Gastroesophageal sphincter (tissue), 4 donors: ENCODE measurements at places on chromosomes 1 and 21. TPM values are rescaled to one million over a fixed set of nuclear protein-coding genes. Genes with fewer than 3 reads are reported as not detected.

RIMS3 gene
- total RNA-seq, result 23.6 TPM

RGS4 gene
- total RNA-seq, result 95.0 TPM

AIM2 gene
- 0.30 TPM for total RNA-seq

PCP4 gene
- total RNA-seq, result 90.1 TPM

LZIC gene
- 34.0 TPM for total RNA-seq

GRCh38 chr1:147547065-147547464 lies 5.8 kb downstream of the BCL9 start:
- no peaks in the 10 kb centered on the region for H3K27me3 ChIP-seq
- no peak overlapping the region for H3K27ac ChIP-seq
- no peaks in the 10 kb centered on the region for H3K36me3 ChIP-seq
- H3K4me1 ChIP-seq, result peaks cover 4% of the 10 kb centered on the region
- no peak for ATAC-seq

DNA sequence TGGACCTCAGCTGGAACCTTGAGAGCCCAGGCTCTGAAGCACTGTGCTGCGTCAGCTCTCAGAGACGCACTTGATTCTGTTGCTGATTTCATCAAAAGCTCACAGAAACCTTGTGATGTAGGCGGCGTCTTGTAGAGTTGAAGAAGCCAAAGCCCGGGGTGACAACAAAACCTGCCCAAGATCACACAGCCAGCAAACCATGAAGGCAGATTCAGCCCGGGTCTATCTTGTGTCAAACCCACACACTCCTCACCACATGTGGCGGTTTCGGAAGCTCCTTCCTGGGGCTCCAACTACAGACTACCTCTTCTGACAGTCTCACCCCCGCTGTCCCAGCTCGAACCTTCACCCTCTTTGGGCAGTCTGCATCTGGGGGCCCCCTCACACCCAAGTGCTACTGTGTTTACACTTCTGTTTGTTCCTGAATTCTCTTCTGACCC lies 50.4 kb downstream of the TENT5C start:
- H3K4me1 ChIP-seq, result no peaks in the 10 kb centered on the region
- no peak overlapping the region for H3K4me3 ChIP-seq
- H3K27me3 ChIP-seq, result no peaks in the 10 kb centered on the region
- no peak overlapping the region for H3K27ac ChIP-seq

DNA sequence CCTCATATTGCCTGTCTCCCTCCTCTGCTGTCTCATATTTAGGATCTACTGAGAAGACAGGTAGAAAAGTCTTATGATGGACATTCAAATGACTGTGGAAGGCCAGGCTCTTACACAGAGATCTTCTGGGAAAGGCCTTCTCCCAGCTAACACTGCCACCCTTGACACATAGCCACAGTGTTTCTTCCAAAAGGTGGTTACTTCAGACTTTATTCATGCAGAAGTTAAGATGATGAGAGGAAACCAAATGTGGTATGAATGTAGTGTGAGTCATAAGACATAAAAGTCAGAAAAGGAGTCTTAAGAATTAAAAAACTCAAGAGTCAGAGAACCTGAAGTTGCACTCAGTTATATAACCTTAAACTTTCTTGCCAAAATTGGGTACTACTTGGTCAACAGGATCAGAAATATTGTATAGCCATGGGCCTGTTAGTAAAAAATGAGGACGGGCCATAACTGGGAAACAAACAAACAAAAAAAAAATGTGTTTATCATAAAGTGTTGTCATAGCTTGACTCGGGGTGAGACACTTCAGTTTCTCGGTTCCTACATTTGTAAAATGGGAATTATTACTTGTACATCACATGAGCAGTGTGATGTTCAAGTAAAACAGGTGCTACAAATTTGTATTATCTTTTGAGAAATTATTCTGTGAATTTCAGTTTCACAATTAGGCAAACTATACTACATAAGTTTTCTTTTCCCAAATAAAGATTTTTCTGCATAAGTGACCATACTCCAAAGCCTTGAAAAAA lies 1.2 kb upstream of the DENND1B start:
- H3K4me1 ChIP-seq, result peaks cover 4% of the 10 kb centered on the region
- peak overlapping the region; percentile 95 for H3K27ac ChIP-seq
- H3K4me3 ChIP-seq, result no peak overlapping the region
- H3K27me3 ChIP-seq, result no peaks in the 10 kb centered on the region
- no peaks in the 10 kb centered on the region for H3K36me3 ChIP-seq
- ATAC-seq, result no peak

DNA sequence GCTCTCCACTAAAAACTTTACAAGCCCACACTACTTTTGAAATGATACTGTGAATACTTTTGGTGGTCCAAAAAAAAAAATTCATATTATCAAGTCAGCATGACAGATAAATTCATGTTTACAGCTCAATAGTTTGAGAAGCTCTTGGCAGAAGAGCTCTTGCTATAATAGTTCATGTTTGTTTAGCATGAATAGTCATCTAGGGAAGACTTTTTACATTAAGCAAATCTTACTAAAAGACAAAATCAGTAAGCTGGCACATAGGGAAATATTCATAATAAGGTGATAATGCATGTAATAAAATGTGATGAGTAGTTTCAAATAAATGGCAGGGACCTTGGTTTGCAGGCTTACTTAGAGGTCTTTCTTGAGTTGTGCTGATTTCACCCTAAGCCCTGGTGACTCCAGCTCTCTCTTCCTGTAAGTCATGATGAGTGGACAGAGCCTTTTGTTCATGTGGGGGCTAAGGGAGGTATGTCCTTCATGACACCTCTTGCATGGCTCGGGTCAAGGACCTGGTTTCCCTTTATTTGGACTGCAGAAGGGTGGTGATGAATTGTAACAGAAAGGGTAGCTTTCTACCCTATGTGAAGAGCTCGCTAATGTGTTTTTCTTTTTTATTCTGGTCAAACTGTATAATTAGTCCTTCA lies 166.7 kb downstream of the GABPA start:
- no peak overlapping the region for H3K27ac ChIP-seq
- ATAC-seq, result no peak
- H3K36me3 ChIP-seq, result peaks cover 39% of the 10 kb centered on the region
- peaks cover under 1% of the 10 kb centered on the region for H3K4me1 ChIP-seq
- no peak overlapping the region for H3K4me3 ChIP-seq

DNA sequence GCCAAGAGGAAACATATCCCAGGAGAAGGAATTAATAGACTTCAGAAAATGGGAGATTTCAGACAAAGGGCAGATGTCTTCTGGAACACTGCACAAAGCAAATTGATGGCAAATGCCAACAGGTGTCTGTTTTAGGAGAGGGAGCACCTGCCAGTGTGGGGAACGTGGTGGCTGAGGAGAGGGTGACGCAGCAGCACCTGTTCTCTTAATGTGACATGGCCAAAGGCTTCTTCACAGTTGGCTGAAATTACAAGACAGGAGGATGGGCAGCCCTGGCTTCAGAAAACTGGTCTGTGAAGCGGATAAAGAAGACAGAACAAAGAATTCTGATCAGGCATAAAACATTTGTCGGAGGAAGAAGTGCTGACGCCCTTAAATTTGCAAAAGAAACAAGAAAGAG lies 178.7 kb upstream of the RUNX1 start:
- no peaks in the 10 kb centered on the region for H3K4me1 ChIP-seq
- peaks cover 5% of the 10 kb centered on the region for H3K27me3 ChIP-seq

DNA sequence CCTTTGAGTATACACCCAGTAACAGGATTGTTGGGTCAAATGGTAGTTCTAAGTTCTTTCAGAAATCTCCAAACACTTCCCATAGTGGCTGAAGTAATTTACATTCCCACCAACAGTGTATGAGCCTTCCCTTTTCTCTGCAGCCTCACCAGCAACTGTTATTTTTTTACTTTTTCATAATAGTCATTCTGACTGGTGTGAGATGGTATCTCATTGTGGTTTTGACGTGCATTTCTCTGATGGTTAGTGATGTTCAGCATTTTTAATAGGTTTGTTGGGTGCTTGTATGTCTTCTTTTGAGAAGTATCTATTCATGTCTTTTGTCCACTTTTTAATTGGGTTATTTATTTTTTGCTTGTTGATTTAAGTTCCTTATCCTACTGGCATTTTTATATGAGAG lies 26.4 kb upstream of the LAMC1 start:
- no peaks in the 10 kb centered on the region for H3K4me1 ChIP-seq
- H3K36me3 ChIP-seq, result no peaks in the 10 kb centered on the region
- H3K4me3 ChIP-seq, result no peak overlapping the region
- no peak for ATAC-seq

DNA sequence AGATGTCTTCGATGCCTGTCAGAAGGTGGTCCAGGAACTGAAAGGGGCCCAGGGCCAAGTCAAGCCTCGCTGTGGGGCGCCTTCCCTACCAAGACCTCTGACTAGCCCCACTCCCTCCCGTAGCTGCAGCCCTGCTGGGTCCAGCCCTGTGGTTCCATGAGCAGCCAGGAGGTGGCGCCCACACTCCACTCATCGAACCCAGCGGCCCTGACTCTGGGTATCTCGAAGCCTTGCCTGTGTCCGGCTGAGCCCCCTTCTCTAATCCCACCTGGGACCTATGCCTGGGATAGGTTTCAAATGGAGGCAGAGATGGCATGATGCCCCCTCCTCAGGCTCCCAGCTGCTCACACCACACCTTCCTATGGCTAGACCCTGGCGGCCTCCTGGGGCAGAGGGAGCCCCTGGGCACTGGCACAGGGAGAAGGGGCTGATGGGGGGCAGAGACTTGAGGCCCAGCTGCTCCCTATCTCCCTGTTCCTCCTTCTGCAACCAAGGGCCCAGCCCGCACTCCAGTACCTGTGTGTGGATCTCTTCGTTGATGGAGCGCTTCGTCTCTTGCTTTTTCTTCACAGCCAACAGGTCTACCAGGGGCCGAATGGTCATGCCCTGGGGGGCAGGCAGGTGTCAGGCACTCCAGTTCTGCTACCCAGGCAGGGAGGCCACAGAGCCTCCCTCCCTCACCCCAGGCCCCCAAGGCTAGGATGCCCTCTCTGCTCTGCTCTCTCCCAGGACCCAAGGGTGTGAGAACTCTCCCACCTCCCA lies 52.0 kb downstream of the SLC9A1 start:
- peak overlapping the region; percentile 27 for H3K27ac ChIP-seq
- peaks cover 53% of the 10 kb centered on the region for H3K36me3 ChIP-seq
- peak; percentile 65 for ATAC-seq
- no peak overlapping the region for H3K4me3 ChIP-seq

DNA sequence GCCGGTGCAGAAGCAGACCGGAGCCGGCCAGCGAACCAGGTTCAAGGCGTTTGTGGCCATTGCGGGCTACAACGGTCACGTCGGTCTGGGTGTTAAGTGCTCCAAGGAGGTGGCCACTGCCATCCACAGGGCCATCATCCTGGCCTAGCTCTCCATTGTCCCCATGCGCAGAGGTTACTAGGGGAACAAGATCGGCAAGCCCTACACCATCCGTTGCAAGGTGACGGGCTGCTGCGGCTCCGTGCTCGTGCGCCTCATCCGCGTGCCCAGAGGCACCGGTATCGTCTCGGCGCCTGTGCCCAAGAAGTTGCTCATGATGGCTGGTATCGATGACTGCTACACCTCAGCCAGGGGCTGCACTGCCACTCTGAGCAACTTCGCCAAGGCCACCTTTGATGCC lies 38.1 kb downstream of the LRRC52 start:
- H3K27ac ChIP-seq, result no peak overlapping the region
- peaks cover 6% of the 10 kb centered on the region for H3K27me3 ChIP-seq
- H3K4me3 ChIP-seq, result no peak overlapping the region

DNA sequence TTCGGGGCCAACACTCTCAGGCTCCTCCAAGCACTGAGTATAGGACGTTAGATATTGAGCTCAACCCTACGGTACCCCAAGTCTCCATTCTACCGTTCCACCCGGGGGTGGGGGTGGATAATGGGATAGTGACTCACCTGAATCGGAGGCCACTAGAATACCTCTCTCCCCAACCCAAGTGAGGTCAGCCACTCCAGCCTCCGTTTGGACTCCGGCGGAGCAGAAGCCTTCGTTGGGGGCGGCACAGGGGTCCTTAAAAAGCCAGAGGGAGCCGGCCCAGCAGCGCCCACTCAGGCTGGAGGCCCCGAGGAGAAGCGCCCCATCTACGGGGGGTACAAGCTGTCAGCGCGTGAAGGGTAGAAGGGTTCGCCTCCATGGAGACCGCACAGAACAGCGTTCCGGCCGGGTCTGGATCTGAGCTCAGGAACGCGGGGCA lies 556 bp downstream of the WDR77 start:
- peak overlapping the region; percentile 74 for H3K4me3 ChIP-seq
- H3K4me1 ChIP-seq, result peaks cover 26% of the 10 kb centered on the region
- peak; percentile 2 for ATAC-seq
- H3K27me3 ChIP-seq, result no peaks in the 10 kb centered on the region
- no peaks in the 10 kb centered on the region for H3K36me3 ChIP-seq

- no peak overlapping the region for H3K27ac ChIP-seq
- peaks cover 41% of the 10 kb centered on the region for H3K27me3 ChIP-seq
- no peak for ATAC-seq
- H3K4me1 ChIP-seq, result no peaks in the 10 kb centered on the region
Measured at GRCh38 chr1:47627471-47628370, 189.9 kb downstream of the FOXD2 start.

- no peak overlapping the region for H3K4me3 ChIP-seq
- no peak for ATAC-seq
- H3K36me3 ChIP-seq, result no peaks in the 10 kb centered on the region
- H3K4me1 ChIP-seq, result peaks cover 20% of the 10 kb centered on the region
- no peaks in the 10 kb centered on the region for H3K27me3 ChIP-seq
Measured at GRCh38 chr1:215543191-215543606, 23.9 kb upstream of the KCTD3 start.

GRCh38 chr21:44765231-44766013 lies 36.2 kb downstream of the UBE2G2 start:
- H3K36me3 ChIP-seq, result peaks cover 23% of the 10 kb centered on the region
- no peak overlapping the region for H3K4me3 ChIP-seq
- no peaks in the 10 kb centered on the region for H3K27me3 ChIP-seq
- no peak for ATAC-seq
- no peak overlapping the region for H3K27ac ChIP-seq

DNA sequence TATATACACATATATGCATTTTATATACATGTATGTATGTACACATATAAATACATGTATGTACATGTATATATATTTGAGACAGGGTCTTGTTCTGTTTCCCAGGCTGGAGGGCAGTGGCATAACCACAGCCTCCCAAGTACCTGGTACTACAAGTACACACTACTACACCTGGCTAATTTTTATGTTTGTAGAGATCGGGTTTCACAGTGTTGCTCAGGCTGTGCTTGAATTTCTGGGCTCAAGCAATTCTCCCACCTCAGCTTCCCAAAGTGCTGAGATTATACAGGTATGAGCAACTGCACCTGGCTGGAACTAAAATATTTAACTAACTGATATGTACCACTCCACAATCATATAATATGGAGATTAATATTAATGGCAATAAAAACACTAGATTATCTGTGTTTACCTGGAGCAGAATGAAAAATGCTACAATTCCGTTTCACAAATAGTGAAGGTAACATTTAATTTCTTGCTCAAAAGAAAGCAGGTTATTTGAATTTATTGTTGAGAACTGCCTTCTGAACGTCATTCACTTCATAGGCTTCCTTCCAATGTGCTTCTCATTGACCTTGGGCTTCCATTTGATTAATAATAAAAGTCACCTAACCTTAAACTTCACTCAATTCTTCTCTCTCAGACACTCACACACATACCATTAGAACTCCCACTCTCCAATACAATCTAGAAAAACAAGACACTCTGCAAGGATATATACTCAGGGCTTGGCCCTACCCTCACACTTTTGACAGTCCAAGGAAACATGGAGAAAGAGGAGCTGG lies 57.0 kb downstream of the PTGER3 start:
- H3K4me1 ChIP-seq, result no peaks in the 10 kb centered on the region
- no peak overlapping the region for H3K4me3 ChIP-seq
- no peak overlapping the region for H3K27ac ChIP-seq
